ENCODE measurements at places on chromosomes 11 and 22.

GRCh38 chr11:14637868-14638409 is 5.7 kb upstream of the PDE3B start:
- no peak for DNase-seq

GRCh38 chr11:63012430-63012829 is 3.2 kb downstream of the SLC22A8 start:
- no peak for DNase-seq

- DNase-seq: no peak
Measured at GRCh38 chr11:32153747-32154146, 62.9 kb downstream of the RCN1 start.

DNA sequence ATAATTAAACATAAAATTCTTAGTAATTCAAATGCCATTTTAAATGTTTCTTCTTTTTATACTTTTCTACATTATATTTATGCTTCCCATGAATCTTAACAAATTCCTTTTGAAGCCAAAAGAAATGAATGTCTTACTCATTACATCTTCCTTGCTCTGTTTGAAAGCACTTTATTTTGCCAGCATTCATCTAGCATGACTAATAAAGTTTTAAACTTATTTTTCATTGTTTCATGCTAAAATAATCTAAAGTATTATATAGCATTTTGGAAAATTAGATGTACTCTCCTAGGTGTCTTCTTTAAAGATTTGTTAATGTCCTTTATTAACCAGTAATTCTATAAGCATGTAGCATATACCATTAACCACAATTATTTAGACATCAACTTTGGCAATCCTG is 9.7 kb upstream of the PIWIL4 start:
- no peak for DNase-seq

GRCh38 chr11:127443297-127443696 is 442.7 kb upstream of the KIRREL3 start:
- no peak for DNase-seq

- no peak for DNase-seq
Measured at GRCh38 chr11:2088284-2088683, 50.9 kb downstream of the IGF2 start.

- DNase-seq: no peak
Measured at GRCh38 chr11:8775332-8775731, 92.7 kb downstream of the RPL27A start.

DNA sequence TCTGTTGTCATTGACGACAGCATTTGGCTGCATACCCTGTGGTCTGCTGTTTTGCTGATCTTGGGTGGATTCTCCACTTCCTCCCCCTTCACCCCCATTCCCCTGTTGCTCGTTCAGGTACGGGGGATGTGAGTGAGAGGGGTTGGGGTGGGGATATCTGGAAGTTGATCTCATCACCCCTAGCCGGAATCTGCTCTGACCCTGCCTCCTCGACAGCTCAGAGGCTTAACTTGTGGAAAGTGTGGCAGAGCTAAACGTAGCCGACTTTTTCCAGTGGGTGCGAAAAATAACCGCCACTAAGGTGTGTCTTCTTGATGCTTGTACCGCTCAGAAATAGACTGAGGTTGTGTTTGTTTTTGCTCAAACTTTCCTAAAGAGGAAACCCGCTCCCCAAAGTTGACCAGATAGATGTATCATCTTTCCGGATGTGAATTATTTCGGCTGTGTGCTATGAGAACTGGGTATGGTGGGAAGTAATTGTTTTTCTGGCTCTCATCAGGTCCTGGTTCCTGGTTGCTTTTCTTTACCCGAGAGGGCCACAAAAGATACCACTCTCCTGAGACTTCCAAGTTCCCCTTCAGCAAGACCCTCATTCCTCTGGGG is 6.6 kb downstream of the ZBTB16 start:
- no peak for DNase-seq

DNA sequence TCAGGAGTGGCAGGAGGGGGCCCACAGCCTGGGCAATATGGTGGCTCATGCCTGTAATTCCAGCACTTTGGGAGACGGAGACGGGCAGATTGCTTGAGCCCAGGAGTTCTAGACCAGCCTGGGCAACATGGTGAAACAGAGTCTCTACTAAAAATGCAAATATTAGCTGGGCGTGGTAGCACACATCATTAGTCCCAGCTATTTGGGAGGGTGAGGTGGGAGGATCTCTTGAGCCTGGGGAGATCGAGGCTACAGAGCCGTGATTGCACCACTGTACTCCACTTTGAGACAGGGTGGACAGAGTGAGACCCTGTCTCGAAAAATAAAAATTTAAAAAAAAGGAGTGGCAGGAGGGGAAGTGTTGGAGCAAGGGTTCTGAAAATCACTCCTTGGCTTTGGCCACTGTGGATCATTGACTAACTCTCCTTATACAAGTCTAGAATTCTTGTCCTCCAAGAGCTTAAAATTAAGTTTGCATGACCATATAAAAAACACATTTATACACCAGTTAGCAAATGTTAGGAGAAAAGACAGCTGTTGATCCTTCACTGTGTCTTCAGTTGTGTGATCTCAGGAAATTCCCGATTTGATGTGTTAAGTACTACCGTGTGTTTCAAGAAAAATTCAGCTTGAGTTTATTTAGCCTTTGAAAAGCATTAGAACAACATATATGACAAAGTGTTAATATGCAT is 2.3 kb upstream of the WEE1 start:
- no peak for DNase-seq

GRCh38 chr11:40877256-40877655 is 582.2 kb downstream of the LRRC4C start:
- DNase-seq: no peak

DNA sequence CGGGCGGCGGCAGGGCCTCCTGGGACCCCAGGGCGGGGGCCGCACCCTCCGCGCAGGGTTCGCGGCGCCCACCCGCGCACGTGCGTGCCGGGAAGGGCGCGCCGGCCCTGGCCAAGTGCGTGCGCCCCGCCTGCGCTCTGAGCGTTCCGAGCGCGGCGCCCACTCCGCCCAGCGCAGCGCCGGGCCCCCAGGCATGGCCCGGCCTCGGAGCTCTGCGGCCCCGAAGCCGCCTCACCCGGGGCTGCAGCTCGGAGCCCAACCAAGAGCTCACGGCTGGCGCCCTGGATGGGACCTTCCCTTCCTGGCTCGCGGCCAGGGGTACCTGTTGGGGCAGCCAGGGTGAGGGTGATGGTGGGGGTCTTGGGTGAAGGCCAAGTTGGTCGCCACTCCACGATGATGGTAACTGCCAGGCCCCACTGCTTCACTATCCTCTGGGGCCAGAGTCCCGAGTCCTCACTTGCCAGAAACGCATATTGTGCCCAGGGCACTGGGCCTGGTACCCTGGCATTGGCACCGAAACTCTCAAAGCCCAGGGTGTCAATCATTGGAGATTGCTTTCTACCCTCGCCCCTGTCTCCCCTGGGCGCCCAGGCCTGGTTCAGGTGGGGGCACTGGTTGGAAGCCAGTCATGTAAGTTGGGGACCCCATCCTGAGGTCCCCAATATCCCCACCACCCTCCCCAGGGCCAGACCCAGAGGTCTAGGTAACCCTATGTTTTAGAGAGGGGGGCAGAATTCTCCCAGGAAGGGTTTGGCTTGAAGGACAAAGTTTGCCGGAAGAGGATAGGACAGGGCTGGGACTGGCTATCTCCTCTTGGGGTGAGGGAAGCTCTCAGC is 882 bp downstream of the ANO1 start:
- no peak for DNase-seq

GRCh38 chr11:1488575-1489180 is 2.1 kb upstream of the MOB2 start:
- DNase-seq: peak; percentile 78

- DNase-seq: peak; percentile 59
Measured at GRCh38 chr11:133947321-133947756, 9.4 kb downstream of the IGSF9B start.

GRCh38 chr11:6825231-6825744 is 20.2 kb upstream of the OR10A5 start:
- DNase-seq: no peak

- no peak for DNase-seq
Measured at GRCh38 chr11:111246956-111247355, 1.4 kb downstream of the POU2AF2 start.

- DNase-seq: no peak
Measured at GRCh38 chr22:30326255-30326705, 461 bp downstream of the TBC1D10A start.

GRCh38 chr11:76574406-76574805 is 96.1 kb downstream of the LRRC32 start:
- no peak for DNase-seq

DNA sequence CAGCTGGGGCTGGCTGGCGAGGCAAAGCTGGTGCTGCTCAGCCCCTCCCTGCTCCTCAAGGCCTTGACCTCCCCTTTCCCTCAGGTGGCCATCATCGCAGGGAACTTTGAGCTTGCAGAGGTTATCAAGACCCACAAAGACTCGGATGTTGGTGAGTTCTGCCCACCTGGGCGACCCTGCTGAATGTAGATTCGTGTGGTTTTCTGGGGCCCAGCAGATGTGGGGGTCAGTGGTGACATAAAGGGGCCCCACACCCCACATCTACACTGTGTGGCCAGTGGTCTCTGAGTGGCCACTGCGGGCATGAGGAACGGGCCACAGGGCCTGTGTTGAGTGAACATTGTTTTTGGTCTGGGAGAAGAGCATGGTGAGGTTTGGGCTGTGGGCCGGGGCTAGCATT is 11.9 kb downstream of the SHANK3 start:
- no peak for DNase-seq

- DNase-seq: no peak
Measured at GRCh38 chr11:5695580-5695979, 6.0 kb downstream of the TRIM22 start.

DNA sequence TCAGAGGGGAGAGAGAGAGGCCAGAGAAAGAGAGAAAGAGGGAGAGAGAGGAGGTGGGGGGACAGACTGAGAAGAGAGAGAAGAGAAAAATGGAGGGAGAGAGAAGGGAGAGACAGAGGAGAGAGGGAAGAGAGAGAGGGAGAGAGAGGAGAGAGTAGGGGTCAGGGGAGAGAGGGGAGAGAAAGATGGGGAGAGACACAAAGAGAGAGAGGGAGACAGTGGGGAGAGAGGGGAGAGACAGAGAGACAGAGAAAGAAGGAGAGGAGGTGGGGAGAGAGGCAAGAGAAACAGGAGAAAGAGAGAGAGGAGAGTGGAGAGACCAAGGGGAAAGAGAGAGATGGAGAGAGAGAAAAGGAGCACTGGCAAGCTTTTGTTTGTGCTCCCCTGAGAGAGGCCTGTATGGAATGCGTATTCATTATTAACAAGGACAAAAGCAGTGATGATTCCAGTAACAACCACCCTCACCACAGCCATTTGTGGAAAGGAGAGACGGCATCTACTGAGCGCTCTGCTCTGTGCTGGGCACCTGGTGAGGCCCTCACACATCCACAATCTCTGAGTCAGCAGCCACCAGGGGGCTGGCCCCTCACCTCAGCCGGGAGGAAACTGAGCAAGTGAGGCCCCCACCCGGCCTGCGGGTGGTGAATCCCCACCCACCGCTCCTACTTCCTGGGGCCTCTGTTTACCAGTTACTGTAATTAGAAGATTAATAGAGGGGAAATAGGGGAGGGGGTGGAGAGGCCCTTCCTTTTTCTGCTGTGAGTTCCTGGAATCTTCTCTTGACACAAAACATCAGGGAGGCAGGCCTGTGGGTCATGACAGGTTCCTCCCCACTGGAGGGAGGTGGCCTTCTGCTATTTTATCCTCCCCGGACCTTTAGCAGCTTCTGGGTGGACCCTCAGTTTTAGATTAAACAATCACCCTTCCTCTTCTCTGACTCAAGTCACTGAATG is 14.6 kb upstream of the MIAT start:
- no peak for DNase-seq

- no peak for DNase-seq
Measured at GRCh38 chr11:35588627-35589026, 29.6 kb upstream of the FJX1 start.

GRCh38 chr22:21919526-21920307 is 32.9 kb downstream of the PPM1F start:
- DNase-seq: peak; percentile 66

- DNase-seq: no peak
Measured at GRCh38 chr11:133860151-133860550, 14.8 kb upstream of the SPATA19 start.

- DNase-seq: no peak
Measured at GRCh38 chr11:84581083-84581482, 1046.1 kb downstream of the DLG2 start.

DNA sequence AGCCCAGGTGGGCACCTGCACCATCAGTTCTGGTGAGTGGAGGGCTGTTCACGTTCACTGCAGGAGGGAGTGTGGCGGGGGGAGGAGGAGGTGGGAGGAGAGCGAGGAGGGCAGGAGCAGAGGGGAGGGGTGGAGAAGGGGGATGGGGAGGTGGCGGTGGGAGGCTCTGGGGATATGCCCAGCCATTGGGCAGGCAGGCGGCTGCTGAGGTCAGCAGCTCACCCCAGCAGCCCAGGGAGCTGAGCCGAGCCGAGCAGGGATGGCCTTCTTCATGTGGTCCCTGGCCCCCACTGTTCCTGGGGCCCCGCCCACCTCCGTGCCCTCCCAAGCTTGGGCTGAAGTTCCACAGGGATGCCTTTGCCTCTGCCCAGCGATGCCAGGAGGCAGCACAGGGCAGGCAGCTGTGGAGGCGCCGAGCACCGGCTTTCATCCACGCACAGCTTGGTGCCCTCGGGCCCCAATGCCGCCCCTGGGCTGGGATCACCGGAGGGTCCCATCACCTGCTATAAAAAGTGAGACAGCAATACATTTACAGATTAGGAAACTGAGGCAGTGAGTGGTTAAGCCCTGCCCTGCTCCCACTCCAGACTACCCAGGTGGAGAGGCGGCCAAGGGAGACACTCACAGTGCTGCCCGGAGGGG is 21.6 kb downstream of the RTN4R start:
- no peak for DNase-seq

- no peak for DNase-seq
Measured at GRCh38 chr22:50201191-50202129, 649 bp downstream of the SELENOO start.

DNA sequence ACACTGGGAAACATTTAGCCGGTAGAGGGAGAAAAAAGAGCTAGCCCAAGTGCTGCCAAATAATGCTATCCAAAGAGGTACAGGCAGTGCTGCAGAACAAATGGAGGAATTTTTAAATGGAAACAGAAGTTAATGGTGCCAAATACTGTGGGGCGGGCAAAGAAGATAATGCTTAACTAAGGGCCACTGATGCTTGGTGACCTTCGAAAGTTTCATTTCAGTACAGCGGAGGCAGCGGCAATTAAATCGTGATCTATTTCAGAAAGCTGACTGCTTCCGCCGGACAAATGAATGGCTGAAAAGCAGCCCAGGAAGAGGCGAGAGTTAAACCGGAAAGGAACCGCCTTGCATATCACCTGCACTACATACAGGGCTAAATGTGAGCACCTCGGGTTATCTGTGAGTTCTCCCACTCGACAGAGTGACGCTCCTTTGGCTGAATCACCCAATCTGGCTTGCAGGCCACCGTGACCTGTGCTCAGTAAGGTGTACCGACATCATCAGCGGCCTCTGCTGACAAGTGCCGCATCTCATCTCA is 42.1 kb downstream of the CADM1 start:
- no peak for DNase-seq

DNA sequence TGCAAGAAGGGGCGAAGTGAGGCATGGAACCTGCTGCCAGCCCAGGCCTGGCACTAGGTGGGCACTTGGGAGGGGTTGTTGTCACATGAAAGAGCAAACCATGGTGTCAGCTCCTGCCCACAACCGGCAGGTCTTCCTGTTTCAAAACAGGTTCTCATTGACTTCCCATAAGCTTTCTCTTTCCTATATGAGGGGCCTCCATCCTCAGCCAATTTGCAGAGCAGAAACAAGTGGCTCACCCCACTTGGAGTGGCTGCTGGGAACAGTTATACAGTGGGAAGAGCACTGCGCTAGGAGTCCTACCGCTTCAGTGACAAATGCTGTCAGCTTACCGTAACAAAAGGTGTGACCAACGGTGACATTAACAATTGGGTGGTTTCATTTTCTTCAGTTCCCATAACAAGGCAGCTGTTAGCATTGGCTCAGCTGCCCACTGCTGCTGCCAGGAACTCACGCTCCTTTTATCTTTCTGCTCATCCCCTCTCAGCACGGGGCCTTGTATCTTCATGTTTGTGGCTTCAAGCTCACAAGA is 10.2 kb upstream of the SSTR3 start:
- no peak for DNase-seq

All from posterior cingulate gyrus (tissue), 11 donors.